Fibroblast of skin of right biceps (primary cell): ENCODE measurements at places on chromosomes 3 and 15.

DNA sequence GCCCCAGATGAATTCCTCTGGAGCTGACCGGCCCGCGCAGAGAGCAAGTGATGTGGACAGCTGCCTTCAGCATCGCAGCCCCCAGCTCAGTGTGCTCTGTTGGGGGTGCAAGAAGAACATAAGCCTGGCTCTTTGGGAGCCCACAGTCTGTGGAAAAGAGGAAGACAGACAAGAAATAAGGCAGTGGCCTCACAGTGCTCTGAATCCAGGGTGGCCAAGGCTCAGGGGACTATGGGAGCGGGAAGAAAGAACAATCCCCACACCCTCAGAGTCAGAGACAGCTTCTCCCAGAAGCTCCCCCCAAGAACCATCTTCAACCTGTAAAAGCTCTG lies 277 bp upstream of the HDDC3 start:
- DNase-seq, result no peak

DNA sequence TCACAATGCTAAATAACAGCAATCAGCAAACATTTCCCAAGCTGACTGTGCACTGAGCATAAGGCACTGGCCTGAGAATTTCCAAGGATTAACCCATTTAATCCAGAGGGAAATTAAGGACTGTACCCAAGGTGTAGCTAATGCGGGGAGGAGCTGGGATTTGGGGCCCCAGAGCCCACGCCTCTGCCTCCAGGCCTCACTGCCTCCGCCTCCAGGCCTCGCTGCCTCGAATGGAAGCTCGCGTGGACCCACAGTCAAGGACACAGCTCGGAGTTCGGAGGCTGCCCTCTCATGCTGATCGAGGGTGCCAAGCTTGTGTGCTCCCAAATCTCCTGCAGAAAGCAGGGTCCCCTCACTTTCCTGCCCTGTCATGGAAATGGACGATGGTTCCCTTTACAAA lies 76.5 kb upstream of the SNRPA1 start:
- no peak for DNase-seq

GRCh38 chr3:25427942-25428788 lies at the start of gene RARB:
RARB (plus strand) TSS chr3:25428263; CDS start chr3:25428732, 469 bp downstream.
- DNase-seq, result peak; percentile 97

DNA sequence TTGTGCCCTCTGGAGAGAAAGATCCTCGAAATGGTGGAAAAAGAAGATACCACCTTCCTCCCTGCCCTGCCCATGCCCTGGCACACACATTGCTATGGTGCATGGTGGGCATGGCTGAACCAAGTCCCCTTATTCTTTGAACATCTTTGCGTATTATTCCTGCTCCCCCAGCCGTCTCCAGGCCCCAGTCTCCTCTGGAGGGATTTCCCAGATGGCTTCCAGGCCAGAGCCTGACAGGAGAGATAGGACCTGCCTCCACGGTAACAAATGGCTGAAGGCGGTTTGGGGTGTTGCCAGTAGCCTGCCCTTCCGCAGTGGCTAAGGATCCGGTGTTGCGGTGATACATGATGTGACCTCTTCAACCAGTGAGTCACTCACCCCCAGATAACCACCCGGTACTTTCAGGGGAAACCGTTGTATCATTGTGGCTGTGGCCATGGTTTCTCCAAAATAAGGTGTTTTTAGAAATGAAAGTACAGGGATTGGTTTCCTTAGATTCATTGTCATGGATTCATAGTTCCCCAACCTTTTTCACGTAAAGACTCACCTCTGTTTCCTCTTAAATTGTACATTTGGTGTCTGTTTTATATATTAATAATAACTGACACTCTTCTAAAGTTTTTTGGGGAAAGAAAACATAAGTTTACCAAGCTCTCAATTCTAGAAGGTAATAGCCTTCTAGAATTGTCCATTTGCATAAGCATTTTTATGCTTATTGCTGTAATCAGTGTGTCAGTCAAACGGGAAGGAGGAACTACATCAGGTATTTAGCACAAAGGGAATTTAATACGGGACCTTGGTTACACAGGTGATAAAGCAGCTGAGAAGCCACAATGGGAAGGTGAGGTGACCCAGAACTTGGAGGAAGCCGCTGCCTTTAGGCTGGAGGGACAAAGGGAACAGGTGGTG lies 25.9 kb downstream of the SMAD3 start:
- DNase-seq, result peak; percentile 93

DNA sequence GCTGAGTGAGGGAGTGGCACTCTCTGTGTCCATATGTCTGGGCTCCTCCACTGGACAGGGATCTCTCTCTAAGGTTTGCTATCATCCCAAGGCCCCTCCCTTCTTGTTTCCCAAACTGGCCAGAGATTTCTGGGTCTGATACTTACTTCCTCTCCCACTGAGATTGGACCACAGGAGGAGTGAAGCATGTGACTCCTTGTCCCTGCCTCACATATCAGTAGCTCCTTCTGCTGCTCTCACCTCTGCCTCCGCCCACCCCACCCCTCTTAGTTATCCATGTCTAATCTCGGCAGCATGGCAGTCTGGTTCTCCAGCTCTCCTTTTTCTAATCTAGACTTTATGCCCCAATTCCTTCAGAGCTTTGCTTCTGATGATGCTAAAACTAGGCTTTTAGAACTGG lies 223.1 kb downstream of the RPLP1 start:
- DNase-seq, result no peak

DNA sequence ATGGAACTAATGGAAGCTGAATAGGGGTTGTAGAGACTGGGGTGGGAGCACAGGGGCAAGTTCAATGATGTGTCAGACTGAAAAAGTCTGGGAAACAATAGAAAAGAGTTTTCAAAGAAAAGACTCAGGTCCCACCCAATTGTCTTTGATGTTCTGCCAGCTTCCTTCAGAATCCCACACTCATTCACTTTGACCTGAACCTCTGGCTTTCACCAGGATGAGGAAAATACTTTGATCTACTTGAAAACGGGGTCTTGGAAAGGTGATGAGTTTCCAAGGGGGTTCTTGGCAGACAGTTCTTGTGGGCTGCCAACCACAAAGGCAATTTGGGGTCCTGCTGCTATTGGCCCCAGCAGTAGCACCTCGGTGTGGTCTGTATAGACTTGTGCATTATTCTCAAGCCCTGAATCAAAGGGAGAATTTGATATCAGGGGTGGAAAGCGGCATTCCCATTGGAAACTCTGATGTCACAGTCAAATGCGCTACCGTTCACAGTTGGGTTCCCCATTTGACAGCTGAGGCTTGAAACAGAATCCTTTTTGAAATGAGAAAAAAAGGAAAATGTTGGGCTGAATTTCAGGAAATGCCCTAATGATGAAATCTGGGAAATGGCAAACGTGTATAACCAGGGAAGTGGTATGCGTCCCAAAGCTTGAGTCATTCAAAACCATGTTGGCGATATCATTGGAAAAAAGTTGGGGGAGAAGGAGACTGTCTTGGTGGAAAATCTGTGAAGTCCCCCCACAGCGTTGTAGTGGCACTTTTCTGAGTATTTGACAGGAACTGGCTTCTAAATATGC lies 229.2 kb upstream of the LRTM1 start:
- peak; percentile 83 for DNase-seq

DNA sequence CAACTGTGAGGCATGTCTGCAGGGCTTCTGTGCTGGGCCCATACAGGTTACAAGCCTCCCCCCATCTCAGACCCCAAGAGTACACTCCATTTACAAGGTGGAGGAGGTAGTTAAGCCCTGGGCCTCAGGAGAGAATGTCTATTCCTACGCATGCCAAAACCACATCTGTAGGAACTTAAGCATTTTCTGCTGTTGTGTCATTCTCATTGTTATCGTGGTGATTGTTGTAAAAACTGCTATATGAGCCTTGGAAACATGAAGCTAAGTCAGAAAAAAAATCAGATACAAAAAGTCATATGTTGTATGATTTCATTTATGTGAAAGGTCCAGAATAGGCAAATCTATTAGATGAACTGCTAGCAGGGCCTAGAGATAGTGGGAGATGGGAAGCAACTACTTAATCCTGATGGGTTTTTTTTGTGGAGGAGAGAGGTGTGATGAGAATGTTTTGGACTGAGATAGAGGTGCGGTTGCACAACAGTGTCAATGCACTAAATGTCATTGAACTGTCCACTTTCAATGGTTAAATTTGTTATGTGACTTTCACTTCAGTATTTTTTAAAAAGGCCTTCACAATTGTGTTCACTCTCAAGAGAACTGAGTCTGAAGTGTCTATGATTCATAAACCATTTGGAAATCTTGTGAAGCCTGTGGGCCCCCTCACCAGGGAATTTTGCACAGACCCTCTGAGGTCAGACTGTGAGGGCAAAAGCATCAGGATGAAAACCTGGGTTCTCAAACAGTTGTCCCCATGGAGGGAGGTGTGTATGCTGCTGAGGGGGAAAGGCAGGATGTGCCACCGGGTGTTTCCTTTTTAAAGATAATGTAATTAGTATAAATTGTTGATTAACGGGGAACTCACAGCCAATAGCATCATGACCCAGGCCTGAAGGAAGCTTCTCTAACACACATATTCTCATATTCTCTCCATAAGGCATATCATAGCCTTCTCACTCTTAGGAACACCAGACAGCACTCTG lies 3.2 kb downstream of the RTP3 start:
- DNase-seq, result peak; percentile 79

- no peak for DNase-seq
These were observed 8.6 kb downstream of the ACAA1 start for GRCh38 chr3:38128303-38128655.
